ENCODE measurements at places on chromosomes 5 and 9.

GRCh38 chr9:85897848-85898247, 43.1 kb upstream of the NAA35 start:
- no peak for DNase-seq

- no peak for DNase-seq
These were observed 490.8 kb upstream of the ST8SIA4 start for GRCh38 chr5:101393795-101394450.

GRCh38 chr5:1330847-1331831, 13.8 kb downstream of the CLPTM1L start:
- no peak for DNase-seq

DNA sequence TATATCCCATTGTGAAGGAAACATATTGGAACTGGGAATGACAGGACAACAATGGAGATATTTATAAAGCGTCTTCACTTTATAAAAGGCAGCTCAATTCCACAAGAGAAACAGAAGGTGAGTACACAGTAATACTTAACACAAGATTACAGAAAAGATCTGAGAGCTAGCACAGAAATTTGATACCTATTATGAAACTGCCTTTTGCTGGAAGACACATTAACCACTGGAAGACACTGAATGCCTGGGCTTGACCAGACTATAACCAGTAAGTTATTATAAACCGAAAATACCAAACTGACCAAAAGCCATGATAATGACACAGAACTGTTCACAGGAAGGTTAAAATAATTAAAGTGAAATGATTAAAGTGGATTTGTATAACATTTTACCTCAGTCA, 195.4 kb downstream of the NR2F1-AS1 start:
- no peak for DNase-seq

GRCh38 chr5:169222934-169223594, 77.9 kb downstream of the SLIT3 start:
- DNase-seq = no peak

GRCh38 chr5:149011084-149011483, 51.8 kb downstream of the SH3TC2 start:
- DNase-seq = no peak

- DNase-seq = no peak
These were observed 23.4 kb downstream of the DMRTA1 start for GRCh38 chr9:22469928-22470544.

DNA sequence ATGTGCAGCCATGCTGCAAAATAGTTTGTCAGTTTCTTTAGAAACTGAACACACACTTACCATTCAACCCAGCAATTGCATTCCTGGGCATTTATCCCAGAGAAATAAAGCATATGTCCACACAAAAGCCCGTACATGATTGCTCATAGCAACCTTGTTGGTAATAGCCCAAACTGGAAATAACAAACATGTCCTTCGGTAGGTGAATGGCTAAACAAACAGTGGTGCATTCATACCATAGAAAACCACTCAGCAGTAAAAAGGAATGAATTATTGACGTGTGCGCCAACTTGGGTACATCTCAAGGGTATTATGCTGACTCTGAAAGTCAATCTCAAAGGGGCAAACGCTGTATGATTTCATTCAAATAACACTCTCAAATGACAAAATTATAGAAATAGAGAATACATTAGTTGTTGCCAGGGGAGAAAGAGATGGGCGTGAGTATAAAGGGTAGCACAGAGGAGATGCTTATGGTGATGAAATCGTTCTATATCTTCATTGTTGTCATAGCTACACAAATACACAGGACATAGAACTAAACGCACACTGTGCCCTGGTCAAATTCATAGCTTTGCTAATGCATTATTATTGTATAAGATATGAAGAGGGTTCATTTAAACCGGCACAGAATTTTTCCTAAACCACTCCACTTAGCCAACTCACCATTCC, 58.2 kb downstream of the DRD1 start:
- no peak for DNase-seq

Measured in activated CD8-positive, alpha-beta memory T cell treated with anti-CD3 and anti-CD28 coated beads, Interleukin-2, amount 50 U/mL, for 48 hours (primary cell).